ENCODE measurements at places on chromosomes 6 and 20. TPM values are rescaled to one million over a fixed set of nuclear protein-coding genes. Genes with fewer than 3 reads are reported as not detected.

The COL19A1 gene
- total RNA-seq: 0.76 TPM

The SMIM28 gene
- total RNA-seq: not detected

The KIF13A gene
- total RNA-seq: 12.0 TPM

The COL9A1 gene
- total RNA-seq: not detected

The PACRG gene
- 5.8 TPM for total RNA-seq

The PSORS1C2 gene
- not detected for total RNA-seq

The MEP1A gene
- 0.38 TPM for total RNA-seq

The HLA-F gene
- total RNA-seq: 18.7 TPM

DNA sequence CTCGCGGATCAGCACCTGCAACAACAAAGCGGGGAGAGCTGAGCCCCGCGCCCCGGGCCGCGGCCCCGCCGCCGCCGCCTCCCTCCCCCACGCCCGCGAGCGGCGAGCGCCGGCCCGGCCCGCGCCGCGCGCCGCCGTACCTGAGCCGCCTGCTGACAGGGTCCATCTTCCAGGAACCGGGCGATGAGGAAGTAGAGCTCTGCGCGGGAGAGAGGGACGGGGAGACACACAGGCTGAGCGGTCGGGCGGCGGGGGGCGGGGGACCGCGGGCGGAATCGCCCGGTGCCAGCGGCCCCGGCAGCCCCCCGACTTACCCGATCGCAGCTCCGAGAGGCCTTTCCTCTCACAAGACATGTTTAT lies 359 bp downstream of the PHIP start:
- no peak for DNase-seq

GRCh38 chr6:150361876-150362275 lies 6.9 kb upstream of the IYD start:
- no peak for DNase-seq

DNA sequence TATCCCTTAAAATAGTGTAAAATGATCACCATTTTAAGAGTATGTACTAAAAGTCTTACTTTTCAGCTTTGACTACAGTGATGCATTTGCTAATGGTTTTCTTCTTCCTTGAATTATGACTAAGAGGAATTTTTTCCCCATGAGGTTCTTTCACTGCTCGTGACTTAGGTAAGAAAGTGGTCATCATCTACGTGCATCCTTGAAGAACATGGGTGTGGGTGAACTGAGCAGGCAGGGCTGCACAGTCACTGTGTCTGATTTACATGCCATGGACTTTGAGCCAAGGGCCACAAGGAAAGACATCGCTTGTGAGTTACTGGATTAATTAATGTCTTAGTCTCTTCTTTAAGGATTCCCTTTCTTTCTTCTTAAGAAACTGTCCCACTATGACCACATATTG lies 33.3 kb downstream of the NQO2 start:
- no peak for DNase-seq

GRCh38 chr6:47438481-47439347 lies 38.9 kb upstream of the CD2AP start:
- no peak for DNase-seq

DNA sequence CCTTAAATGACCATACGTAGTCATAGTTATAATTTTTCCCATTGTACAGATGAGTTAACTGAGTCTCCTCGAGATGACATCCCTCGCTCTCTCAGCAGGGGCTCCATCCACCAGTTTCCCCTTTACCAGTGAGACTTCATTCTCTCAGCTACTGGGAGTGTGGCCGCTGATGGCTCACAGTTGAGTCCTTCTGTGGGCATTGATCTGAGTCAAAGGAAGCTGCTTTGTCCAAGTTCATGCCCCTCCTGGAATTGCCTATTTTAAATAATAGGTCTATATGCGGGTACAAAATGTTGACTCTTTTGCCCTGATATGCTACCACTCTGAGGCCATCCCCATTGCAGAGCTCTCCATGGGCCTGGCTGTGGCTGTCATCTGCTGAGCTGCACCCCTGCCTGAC lies 14.8 kb upstream of the CST1 start:
- DNase-seq: no peak

DNA sequence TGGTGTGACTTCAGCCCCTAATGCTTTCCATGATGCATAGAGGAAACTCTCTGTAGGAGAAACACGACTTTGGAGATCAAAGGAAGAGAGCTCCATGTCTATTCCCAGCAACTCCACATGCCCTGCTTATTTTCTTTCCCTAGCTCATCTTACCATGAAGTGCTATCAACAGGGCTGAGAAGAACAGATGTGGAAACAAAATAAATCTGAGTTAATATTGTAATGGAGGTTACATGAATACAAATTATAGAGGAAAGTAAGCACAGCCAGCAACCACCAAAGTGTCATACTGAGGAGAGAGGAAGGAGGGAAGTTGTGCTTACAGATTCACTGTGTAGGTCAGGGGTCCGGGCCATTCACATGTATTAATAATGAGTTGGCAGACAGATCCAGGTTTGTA lies 157.5 kb downstream of the RFPL4B start:
- DNase-seq: no peak

GRCh38 chr6:96631248-96631647 lies 68.3 kb downstream of the FHL5 start:
- no peak for DNase-seq

GRCh38 chr6:46760925-46761324 lies 14.2 kb downstream of the ANKRD66 start:
- DNase-seq: no peak

GRCh38 chr6:110178626-110179405 lies 654 bp downstream of the WASF1 start:
- peak; percentile 41 for DNase-seq

GRCh38 chr20:37406010-37406998 lies 60.4 kb downstream of the SRC start:
- no peak for DNase-seq

DNA sequence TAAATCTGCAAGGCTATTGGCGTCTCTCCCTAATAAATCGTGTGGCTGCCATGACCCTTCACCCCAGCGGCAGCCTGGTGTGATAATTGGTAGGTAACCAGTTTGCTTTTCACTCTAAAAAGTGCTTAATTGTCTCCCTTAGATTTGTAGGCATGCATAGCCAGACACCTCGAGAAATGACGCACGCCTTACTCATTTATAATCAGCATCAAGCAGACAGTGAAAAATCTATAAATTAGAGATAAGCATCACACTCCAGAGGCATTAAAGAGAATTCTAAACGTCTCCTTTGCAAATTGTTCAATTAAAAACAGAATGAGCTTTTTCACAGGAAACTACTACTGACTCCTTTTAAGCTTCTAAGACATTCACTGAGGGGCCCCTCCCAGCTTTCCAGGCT lies 110.2 kb upstream of the RPS6KA2 start:
- no peak for DNase-seq

GRCh38 chr20:50695135-50695872 lies 4.0 kb upstream of the RIPOR3 start:
- no peak for DNase-seq

- no peak for DNase-seq
Observed at GRCh38 chr6:69792292-69792691, 4.5 kb downstream of the LMBRD1 start.

- no peak for DNase-seq
Observed at GRCh38 chr6:36350082-36350481, 13.4 kb upstream of the BNIP5 start.

DNA sequence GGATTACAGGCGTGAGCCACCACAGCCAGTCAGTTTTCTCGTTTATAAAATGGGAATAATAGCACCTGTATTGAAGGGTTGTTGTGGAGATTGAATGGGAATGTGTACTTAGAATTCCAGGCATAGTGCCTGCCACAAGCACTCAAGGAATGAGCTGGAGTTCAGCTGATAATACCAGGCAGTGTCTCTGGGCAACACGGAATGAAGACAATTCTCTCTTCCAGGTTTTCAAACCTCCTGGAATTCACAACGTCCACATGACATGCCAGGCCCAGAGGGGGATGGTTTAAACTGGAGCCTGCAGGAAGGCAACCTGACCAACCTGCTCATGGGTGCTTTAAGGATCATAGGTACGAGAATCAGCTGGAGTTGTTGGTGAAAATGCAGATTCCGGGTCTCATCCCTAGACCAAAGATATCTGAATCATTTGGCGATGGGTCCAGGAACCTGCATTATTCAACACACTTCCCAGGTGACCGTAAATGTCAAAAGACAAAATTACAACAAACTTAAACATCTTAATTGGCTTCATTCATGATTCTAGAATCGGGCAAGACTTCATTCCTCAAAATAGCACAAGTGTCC lies 1.9 kb upstream of the PTPN1 start:
- no peak for DNase-seq

DNA sequence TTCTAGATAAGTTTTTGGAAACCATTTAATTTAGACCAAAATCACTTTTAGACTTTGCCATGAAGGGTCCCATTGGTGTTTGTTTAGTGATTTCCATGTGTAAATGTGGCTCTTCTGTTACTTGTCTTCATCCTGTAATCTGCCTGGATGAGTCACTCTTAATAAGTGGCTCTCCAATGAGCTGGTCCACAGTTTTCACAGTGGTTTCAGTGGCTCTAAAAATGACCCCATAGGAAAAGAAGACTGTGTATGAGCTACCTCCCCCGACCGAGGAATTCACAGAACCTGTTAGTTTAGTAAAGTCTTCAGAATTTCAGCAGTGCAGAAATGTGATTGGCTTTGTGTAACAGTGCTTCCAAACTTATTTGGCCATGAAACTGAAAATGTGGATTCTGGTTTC lies 492.0 kb upstream of the MARCKS start:
- no peak for DNase-seq

DNA sequence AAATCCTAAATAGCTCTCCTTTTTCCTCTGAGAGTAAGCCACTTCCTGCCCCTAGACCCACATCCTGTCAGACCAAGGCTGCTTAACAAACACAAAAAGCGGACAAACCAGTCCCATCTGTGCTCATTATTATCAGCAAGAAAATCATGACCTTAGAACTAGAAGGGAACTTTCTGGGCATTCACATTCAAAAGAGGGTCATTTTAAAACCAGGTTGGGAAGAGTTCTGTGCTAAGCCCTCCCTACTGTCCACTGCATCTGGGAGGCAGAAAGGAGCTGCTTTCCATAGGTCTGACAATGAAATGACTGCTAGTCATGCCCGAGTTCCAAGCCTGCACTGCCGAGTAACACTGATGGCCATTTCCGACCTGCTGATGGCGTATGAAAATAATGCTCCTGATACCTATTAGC lies 15.4 kb downstream of the EZR start:
- no peak for DNase-seq

DNA sequence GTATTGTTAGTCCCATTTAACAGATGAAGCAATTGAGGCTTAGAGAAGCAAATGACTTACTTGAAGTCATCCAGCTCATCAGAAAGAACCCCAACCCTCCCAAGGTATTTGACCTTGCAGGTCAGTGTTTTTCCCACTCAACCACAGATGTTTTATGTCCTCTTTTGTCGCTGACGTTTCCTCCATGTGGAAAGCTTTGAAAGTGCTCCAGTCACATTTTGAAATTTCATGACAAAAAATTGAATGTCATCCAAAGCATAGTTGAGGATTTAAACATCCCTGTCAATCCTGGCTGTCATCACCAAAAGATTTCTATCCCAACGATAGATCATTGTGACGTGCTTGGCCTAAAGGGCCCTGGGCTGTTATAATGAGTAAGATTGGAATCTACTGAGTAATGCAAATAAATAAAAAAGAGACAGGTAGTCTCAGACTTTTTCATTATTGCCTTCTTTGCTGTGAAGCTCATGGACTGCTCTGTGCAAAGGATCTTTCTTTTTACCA lies 102.7 kb downstream of the TSHZ2 start:
- DNase-seq: no peak

- peak; percentile 57 for DNase-seq
Observed at GRCh38 chr6:36701401-36701991, 3.9 kb downstream of the RAB44 start.

DNA sequence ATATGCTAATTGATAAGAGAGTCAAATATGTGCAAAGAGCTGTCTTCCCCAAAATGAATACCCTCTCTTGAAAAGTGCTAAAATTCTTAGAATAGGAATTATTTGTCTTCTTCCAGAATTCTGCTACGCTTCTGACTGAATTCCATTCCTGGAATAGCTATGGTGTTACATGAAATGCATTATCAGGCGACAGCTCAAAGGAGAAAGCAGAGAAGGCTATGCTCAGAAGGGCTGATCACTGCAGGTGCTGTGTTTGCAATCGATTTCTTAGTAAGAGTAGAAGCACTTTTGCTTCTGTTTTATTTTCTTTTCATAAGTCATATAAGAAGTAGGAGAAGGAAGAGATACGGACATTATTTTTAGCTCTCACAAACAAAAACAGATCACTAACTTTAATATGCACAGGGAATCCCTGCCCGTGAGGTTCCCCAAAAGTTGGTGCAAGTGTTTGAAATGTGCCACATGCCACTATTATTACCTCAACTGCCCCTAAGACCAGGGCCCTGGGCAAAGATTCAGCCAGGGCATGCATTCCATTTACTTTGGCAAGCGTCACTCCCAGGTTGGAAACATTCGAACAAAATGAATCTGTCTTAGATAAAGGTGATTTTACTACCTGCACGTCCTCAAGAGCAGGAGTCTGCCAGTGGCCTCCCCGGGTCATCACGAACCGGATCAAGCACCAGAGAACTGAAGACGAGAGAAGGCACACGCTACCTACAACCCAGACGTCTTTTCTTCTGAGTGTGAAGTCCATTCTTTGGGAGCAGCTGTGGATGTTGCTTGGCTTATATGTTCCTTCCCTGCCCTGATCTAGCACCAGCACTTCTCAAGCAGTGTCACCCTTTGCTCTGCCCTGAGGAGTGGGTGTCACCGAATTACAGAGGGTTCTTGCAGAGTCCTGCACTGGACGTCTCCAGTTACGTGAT lies 7.2 kb downstream of the MYLK4 start:
- no peak for DNase-seq

DNA sequence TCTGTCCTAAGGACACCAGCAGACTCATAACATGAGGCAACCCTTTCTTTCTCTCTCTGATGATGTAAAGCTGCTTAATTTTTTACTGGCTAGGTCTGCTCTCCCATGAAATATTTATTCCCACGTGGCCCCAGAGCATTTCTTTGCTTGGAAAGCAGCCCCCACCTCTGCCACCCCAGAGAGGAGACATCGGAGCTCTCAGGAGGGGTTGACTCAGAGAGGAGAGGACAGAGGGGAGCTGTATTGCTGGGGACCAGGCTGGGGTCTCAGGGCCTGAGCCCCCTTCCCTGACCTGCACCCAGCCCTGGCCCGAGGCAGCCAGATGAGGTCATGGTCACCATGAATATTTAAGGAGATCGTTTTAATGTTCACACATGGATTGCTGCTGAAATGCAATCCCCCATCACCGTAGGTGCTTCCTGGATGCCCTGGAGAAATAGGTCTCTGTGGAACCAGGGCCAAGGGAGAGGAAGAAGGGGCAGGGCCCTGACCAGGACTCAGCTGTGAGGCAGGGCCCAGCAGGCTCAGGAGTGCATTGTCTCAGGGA lies 117.5 kb downstream of the DLL1 start:
- no peak for DNase-seq

DNA sequence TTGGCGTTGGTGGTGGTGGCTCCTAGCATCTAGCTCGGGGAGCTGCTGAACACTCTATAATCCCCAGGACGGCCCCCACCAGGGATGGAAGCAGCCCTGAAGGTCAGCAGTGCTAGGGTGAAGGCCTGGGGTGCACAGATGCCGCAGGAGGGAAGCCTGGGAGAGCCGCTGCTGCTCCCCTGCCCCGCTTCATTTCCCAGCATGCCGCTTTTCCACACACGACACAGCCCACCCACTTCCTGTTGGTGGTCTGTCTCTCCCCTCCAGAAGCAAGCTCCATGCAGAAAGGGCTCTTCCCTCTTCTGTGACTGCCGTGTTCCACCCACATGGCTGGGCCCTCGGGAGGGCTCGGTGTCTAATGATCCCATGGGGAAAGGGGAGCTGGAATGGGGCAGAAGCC lies 35.3 kb downstream of the GNAS-AS1 start:
- no peak for DNase-seq

GRCh38 chr20:21501184-21501583 lies 12.7 kb downstream of the NKX2-2 start:
- no peak for DNase-seq

All from pancreas (tissue), 10 donors.